CD4-positive, alpha-beta T cell (primary cell): ENCODE measurements at places on chromosomes 5 and 9.

- no peak for DNase-seq
These were observed 220.0 kb downstream of the SNCAIP start for GRCh38 chr5:122532035-122532434.

- DNase-seq: no peak
These were observed 215.9 kb upstream of the DMRT1 start for GRCh38 chr9:625613-626012.

- no peak for DNase-seq
These were observed 37.1 kb downstream of the FAM13B start for GRCh38 chr5:137995749-137996128.

DNA sequence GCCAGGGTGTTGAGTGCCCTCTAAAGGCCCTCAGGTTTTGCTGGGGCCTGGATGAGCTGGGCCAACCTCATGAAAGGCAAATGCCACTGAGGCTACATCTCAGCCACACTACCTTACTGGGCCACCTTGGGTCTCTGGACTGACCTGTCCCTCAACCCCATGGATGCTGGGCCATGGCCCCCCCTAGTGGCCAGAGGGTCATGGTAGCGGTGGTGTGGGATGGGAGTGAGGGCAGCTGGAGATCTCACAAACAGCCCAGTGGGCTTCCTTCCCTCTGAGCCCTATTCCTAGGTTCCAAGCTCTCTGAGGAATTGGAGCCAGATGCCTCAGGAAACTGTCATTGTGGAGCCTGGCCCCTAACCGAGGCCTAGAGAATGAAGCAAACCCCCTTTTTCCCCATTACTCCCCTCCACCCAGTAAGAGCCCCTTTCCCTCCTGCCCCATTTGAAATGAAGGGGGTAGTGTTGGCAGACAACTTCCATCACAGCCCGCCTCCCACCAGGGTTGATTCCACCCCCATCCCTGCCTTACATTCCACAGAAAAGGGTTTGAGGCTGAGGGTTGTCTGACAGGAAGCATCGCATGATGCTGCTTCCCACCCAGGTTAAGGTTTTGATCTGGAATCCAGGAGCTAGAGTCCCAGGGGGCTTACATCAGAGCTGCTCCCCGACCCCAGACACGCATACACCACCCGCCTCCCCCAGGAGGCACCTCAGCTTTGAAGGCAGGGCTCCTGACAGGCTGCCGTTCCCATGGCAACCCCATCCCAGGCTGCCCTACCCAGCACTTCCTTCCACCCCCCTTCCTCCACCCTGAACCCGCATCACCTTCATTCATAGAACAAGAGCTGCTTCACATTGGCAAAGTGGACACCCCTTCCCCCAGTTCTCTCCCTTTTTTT lies 63.9 kb downstream of the PCDH1 start:
- DNase-seq: no peak

DNA sequence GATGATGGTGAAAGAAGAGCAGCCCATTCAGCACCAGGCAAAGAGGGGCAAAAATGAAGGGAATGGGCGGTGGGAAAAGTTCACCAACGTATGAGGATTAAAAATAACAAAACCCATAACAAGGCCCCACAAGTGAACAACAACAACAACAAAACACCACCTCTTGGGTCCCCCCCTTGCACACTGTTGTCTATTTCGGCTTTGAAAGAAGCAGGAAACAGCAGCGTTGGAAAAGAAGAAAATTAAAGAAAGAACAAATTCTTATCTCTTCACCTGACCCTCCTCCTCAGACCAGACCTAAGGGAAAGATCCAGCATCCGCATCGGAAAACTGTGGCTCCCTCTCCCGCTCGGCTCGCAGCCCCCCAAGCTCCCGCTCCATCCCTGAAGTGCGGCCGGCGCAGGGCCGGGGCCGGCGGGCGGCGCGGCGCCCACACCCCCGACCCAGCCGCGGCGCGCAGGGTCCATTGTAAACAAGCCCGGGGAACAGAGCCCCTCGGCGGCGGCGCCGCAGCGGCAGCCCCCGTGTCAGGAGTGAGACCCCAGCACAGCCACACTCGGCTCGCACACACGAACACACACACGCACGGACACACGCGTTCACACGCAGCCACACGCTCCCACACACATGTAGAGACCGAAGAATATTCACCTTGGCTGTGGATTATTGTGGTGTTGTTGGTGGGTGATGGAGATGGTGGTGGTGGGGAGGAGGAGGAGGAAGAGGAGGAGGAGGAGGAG lies 535 bp downstream of the RFX3 start:
- DNase-seq: no peak

GRCh38 chr5:99379187-99379586 lies 450.4 kb upstream of the CHD1 start:
- no peak for DNase-seq

- DNase-seq: no peak
These were observed 17.8 kb upstream of the COL15A1 start for GRCh38 chr9:98925956-98926355.

DNA sequence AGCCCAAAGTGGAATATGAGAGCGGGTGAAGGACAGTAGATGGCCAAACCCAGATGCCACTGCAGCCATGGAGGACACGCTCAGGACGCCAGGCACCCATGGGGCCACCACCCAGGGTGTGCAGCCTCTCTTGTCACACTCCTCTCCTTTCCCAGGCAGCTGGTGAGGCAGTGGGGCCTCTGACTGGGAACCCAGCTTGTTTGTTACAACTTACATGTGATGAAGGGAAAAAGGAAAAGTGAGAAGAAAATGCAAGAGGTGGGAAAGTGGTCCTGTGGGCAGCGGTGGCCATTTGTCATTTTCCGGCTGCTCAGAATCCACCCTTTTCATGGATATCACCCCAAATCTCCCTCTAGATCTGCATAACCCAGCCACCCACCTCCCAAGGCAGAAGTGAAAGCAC lies 62.7 kb upstream of the UNC5A start:
- no peak for DNase-seq

GRCh38 chr5:50501491-50502228 lies 60.6 kb upstream of the EMB start:
- DNase-seq: no peak

- no peak for DNase-seq
These were observed 1161.7 kb upstream of the DMAC1 start for GRCh38 chr9:8961186-8961851.

DNA sequence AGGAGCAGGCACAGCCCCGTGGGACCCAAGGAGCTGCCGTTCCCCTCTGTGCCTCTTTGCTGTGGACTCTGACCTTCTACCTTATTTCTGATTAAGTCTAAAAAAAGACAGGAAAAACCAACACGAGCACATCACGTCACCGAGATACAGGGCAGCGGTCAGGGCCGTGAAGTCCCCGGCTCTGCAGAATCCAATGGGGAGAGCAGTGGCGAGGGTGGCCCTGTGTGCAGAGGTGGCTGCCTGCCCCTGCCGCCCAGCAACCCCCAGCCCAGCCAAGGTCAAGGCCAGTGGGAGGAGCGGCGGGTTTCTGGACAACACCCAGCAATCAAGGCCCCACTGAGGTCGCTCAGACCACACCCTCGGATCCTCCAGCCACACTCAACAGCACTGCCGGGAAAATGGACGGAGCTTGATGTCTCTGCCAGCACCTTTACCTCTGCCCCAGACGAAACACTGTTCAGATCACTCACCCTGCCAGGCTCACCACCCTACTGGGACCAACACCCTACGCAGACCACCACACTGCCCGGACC lies 32.7 kb upstream of the SLC9A3 start:
- no peak for DNase-seq

GRCh38 chr5:16081376-16081955 lies 98.1 kb downstream of the MARCHF11 start:
- no peak for DNase-seq

GRCh38 chr9:136672431-136673087 lies 9.8 kb downstream of the EGFL7 start:
- no peak for DNase-seq

GRCh38 chr9:123282362-123283047 lies 14.1 kb upstream of the STRBP start:
- no peak for DNase-seq

- no peak for DNase-seq
These were observed 162.2 kb downstream of the TTLL11 start for GRCh38 chr9:121930956-121931355.

GRCh38 chr5:169832304-169832703 lies 148.0 kb downstream of the INSYN2B start:
- no peak for DNase-seq

- DNase-seq: no peak
These were observed 553.8 kb upstream of the C9orf72 start for GRCh38 chr9:28127101-28127500.

- DNase-seq: no peak
These were observed 17.5 kb downstream of the ADAM19 start for GRCh38 chr5:157558041-157558595.

- DNase-seq: no peak
These were observed 19.4 kb upstream of the PHYHD1 start for GRCh38 chr9:128901379-128901778.

DNA sequence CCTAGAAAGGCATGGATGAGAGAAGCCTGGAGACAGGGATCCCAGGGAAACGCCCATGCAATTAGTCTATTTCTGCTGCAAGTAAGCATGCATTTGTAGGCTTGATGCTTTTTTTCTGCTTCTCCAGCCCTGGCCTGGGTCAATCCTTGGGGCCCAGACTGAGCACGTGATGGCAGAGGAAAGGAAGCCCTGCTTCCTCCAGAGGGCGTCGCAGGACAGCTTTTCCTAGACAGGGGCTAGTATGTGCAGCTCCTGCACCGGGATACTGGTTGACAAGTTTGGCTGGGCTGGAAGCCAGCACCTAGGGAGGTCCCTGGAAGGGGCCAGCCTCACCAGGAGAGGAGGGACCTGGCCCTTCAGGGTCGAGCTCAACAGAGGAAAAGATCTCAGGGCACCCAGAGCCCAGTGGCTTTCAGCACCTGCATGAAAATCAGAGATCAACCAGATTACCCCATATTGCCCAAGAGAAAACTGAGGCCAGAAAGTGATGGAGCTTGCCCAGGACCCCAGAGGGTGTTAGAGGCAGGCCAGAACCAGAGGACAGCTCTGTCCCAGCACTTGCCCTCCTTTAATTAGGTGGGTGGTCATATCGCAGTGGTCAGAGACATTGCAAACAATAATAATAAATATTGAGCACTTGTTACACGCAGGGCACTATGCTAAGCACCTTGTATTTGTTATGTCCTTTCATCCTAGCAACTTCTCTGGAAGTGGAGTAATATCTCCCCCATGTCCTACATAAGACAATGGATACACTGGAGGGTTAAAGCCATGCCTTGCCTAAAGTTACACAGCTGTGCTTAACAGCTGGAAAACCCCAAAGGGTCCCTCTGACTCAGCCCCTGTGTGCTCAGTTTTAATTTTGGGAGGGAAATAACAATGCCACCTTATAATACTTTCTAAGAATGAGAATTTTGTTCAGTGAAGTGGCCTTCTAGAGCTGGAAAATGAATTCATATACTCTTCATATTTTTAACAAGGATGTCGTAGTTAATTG lies 67.1 kb downstream of the KLF4 start:
- DNase-seq: no peak

DNA sequence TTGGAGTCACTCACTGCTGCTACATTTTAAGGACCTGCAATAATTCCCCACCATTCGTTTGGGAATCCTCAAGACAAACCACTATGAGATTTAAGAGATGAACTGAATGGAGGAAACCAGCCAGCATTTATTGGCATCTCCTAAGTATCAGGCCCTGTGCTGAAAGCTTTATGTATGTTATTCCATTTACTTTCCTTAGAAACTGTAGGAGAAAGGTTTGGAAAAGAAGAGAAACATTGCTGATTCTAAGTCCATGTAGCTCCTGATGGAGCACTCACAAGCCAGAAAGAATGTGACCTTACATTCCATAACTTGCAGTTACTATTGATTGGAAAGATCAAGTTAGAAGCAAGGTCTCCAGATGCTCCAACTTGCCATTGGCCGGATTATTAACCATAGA lies 267.4 kb downstream of the GAS1 start:
- no peak for DNase-seq

GRCh38 chr9:5671711-5672353 lies 42.9 kb downstream of the RIC1 start:
- no peak for DNase-seq
